ENCODE measurements at places on chromosomes 1 and 21.
A peak's percentile ranks its signal among the peaks of the same experiment; 100 is the strongest.

DNA sequence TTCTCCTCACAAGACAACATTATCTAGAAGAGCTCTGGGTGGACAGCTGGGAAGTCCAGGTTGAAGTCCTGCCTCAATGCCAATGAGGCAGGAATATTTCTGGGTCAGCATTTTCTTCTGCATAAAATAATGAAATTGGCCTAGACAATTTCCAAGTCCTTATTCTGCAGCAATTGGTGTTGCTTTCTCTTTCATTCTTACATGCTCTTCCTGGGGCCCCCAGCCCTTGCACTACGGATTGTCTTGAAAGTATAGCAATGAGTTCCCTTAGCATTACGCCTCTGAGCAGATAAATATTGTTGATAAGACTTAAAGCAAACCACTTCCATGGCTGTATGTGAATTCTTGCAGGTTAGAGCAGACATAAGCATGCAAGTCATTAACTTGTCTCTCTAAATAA lies 188.5 kb downstream of the TGFBR3 start:
- no peak for DNase-seq

DNA sequence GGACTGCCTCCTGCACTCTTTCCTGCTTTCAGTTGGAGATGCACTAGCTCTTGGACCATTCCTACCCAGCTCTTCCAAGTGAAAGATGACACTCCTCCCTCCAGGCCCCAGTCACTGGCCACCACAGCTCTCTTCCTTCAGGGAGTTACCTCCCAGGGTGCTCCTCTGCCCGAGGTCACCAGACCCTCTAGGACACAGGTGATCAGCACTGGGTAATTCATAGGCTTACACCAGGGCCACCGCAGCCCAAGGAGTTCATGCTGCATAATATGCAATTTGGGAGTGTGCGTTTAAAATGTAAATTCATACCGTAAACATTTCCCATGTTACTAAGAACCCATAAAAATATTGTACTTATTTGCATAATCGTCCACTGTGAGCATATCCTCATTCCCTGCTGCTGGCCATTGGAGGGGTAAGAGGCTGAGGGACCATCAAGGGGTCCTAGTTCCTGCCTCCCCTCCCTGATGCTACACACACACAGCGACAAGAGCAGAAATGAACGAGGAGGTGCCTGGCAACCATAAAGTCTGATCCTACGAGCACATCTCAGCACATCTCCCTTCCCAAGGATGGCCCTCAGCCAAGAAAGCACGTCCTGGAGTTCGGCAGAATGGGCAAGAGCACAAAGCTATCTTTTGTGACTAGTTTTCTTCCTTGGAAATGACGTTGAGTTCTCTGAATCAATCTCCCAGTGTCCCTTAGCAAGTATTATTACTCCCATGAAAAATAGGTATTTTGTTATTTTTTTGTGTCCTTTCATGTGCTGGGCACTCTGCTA lies 222.9 kb upstream of the RAB4A start:
- peak; percentile 34 for DNase-seq

DNA sequence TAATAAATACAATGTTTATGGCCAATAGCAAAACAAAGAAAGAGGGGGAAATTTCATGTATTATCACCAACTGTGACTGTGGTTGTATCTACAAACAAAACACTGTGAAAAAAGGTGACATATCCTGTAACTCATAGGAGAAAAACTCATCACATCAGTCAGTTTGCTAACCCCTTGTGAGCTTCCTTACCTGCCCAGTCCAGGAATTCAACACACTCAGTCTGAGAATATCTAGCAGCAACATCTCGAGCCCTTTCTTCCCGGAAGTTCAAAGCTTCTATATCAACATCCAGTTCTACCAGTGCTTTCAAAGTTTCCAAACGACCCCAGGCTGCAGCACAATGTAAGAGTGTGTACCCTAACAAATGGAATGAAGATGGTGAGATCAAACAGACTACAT lies 11.5 kb downstream of the TEX50 start:
- no peak for DNase-seq

GRCh38 chr1:221947731-221948130 lies 205.8 kb upstream of the DUSP10 start:
- DNase-seq: no peak

DNA sequence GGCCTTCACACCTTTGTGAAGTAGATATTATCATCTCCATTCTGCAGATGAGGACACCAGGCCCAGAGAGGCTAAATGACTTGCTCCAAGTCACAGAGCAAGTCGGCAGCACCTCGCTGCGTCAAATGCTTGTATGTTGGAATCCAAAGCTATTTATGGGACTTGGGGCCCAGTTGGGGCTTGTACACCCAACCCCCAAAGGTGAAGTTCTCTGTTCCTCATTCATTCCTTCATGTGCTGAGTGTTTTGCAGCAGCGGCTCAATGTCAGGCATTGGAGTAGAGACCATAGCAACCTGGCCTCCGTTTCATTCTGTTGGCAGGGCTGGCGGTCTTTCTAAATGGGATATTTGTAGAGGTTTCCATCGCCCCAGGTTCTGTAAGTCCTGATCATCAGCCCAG lies 113.4 kb upstream of the SLC25A33 start:
- no peak for DNase-seq

DNA sequence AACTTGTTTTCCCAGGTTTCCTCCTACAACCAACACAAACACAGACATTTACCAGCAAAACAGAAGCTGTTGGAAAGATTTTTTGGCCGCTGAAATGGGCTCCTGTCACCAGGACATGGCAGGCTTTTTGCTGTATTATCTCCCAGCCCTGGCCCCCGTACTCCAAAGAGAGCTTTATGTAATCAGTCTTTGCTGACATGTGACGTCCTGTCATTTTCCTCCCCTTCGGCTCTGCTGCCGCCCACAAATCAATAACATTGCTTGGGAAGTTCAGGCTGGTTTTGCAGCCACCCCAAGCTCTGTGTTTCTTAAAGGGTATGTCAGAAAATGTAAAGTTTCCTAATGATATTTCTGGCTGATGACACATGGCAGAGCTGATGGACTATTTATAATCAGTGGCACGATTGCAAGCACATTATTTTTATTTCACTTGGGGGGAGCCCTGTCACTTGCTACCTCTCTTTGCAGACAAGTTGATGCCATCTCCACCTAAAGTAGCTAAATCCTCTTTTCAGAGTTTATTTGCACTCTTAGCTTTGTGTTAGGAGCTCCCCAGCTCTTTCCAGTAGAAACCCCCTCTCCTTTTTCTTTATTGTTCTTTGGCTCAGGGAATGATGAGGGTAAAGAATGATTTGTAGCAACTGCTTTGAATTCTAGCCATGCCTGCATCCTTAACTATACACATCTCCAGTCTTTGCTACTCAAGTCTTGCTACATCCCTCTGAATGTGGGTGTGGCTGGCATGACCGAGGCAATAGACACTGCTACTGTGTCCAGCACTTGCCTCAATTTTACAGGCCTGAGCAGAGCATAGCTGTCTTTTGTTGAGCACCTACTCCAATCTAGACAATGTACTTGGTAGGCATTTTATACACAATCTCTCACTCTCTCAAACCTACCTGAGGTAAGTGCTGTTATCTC lies 67.3 kb downstream of the ELAVL4 start:
- no peak for DNase-seq

DNA sequence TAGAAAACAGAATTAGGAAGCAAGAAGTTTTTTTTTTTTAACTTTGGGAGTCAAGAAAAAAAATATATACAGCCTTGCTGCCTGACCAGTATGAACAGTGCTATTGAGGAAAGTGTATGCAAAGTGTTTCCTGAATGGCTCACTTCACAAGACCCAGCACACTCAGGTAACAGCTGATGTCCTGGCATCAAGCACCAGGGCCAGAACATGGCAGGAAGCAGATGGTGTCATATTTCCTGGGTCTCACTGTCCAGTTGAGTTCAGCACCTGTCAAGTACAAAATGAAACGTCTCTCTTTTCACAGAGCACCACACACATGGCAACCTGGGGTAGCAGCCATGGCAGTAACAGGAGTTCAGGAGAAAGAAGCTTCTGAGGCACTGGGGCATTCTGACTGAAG lies 372.3 kb downstream of the TTLL7 start:
- no peak for DNase-seq

DNA sequence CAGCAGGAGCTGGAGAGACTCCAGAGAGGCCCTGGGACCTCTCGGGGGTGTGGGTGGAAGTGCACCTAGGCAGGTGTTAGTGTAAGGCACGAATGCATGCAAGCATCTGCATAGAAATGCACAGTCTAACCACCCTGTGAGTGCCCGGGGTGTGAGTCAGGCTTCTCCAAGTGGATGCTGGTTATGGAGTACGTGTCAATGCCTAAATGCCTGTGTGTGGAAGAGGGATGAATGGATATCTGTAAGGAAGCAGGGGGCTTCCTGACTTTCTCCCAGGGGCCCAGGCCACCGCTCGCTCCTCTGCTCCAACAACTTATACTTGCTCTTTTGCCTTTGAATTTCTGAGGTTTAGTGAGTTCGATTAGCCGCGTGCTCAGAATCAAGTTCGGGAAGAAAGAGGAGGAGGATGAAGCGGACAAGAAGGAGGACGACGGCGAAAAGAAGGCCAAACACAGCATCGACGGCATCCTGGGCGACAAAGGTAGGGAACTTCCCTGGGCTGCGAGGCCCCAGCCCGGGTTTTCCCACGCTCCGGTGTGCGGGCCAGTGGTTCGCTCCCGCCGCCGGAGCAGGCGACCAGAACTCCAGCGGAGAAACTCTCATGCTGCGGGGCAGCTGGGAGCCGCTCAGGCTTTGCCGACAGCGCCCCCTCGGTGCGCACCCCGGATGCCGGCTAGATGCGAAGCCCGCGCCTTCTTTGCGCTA lies 5.4 kb downstream of the PAX7 start:
- no peak for DNase-seq

DNA sequence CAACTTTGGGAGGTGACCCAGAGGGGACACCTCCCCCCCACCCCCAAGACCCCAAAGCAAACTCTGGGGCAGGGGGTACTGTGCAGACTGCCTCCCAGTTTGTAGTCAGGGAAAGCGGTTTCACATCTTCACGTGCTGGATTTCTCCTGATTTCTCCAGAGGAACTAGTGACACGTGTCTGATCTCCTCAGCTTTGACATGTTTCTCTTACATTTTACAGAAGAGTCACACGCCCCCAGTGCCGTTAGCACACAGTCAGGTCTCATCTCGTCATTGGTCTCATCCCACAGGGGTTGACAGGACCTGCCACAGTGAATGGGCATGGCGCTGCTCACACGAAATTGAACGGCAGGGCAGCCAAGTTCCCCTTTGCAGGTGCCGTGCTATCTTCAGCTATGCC lies 11.8 kb downstream of the PDPN start:
- DNase-seq: no peak

DNA sequence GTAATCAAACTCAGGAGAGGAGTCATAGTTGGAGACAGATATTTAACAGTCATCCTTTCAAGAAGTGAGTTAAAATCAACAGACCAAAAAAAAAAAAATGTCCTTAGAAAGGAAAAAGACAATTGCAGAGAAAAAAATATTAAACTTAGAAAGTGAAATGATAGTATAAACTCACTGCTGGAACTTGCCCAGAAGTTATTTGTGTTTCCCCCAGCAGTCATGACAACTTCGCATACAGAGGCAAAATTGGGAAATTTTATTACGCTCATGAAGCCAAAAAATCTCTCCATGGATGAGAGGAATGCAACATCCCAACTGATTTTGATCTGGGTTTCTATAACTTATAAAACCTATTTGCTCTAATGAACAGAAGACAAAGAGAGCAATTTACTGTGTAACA lies 198.2 kb downstream of the LRRC7 start:
- DNase-seq: no peak

- no peak for DNase-seq
Observed at GRCh38 chr1:12614402-12615158, 3.4 kb downstream of the DHRS3 start.

DNA sequence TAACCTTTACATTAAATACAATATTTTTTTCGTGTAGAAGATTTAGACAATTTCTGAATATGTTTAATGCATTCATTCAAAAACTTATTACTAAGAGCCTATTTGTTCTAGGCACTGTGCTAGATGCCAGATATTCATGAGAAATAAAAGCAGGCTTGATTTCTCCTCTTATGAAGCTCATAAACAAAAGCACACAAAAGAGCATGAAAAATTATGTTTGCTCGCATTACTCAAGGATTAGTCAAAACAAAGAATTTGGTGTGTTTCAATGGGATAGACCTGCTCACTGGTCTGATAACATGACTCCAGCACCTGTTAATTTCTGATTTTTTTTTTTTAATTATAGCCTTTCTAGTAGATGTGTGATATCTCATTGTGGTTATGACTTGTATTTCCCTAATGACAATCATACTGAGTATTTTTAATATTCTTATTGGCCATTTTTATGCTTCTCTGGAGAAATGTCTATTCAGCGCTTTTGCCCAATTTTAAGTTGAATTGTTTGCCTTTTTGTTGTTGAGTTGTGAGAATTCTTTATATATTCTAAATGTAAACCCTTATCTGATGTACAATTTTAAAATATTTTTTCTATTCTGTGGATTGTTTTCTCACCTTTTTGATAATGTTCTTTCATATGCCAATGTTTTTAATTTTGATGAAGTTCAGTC lies 382.3 kb upstream of the ADGRL4 start:
- DNase-seq: no peak

- no peak for DNase-seq
Observed at GRCh38 chr1:45843474-45843905, 40.1 kb downstream of the MAST2 start.

DNA sequence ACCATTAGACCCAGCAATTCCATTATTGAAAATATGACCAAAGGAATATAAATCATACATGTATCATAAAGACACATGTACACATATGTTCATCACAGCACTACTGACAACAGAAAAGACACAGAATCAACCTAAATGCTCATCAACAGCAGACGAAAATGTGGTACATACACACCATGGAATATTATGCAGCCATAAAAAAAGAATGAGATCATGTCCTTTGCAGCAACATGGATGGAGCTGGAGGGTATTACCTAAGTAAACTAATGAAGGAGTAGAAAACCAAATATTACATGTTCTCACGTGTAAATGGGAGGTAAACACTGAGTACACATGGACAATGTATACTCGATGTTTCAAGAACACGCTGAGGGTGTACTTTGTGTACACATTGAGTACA lies 15.9 kb downstream of the AKT3 start:
- no peak for DNase-seq

- DNase-seq: no peak
Observed at GRCh38 chr1:96519851-96520578, 201.6 kb upstream of the PTBP2 start.

DNA sequence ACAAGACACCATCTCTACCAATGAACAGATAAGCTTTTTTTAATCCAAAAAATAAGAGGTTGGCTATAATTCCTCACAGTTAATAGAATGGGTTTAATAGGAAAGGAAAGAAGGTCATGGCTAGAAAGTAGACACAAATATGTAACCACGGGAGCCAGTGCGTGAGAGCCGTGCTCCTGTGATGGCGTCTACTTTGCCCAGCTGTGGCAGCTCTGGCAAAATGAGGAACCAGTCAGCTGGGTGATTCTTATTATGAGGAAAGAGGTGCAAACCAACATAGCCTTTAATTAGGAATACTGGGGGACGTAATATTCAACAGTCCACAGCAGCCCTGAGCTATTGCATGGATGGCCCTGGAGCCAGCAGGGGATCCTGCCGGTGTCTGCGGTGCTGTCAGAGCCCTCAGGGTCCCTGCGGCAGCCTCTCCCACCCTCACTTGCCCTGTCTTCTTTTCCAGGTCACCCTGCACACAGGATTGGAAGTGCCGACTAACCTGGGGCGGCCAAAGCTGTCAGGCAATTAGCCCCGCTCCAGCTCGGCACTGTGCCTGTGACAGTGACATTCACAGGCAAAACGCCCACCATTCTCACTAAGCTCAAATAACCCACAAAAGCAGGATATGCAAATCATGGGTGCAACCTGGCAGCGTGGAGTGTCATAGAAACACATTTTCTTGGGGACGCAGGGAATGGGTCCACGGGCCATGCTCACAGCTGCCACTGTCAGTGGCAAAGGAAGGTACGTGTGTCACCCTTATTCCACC lies 25.9 kb upstream of the GNPAT start:
- DNase-seq: no peak
